Spleen (tissue), 13 donors: ENCODE measurements at places on chromosomes 6 and 20.

DNA sequence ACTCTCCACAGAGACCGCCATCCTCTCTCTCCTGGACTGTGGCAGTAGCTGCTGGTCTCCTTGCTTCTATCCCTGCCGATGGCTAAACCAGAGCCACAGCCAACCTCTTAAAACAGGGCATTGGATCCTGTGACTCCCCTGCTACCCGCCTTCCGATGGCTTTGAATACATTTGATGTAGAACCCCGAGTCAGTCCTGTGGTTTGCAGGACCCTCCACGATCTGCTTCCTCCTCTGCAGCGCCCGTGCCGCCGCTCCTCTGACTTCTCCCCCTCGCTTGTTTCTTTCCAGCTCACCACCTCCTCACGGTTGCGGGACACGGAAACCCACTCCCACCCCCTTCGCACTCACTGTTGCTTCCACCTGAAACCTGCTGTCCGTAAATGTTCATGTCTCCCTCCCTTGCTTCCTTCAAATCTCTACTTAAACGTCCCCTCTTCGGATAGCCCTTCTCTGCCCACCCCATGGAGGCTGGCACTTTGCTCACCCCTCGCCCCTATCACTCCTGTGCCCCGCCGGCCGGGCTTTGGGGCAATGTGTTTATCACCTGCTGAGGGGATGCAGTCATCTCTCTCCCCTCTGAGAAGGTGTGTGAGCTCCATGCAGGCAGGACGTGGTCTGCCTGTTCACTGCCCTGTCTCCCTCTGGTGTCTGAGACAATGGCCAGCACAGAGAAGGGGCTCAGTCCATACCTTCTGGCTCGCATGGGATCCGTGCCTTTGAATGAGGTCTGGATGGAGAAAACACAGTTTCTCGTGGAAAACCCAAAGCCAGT is 67.8 kb downstream of the GFOD1 start:
- no peak for DNase-seq

DNA sequence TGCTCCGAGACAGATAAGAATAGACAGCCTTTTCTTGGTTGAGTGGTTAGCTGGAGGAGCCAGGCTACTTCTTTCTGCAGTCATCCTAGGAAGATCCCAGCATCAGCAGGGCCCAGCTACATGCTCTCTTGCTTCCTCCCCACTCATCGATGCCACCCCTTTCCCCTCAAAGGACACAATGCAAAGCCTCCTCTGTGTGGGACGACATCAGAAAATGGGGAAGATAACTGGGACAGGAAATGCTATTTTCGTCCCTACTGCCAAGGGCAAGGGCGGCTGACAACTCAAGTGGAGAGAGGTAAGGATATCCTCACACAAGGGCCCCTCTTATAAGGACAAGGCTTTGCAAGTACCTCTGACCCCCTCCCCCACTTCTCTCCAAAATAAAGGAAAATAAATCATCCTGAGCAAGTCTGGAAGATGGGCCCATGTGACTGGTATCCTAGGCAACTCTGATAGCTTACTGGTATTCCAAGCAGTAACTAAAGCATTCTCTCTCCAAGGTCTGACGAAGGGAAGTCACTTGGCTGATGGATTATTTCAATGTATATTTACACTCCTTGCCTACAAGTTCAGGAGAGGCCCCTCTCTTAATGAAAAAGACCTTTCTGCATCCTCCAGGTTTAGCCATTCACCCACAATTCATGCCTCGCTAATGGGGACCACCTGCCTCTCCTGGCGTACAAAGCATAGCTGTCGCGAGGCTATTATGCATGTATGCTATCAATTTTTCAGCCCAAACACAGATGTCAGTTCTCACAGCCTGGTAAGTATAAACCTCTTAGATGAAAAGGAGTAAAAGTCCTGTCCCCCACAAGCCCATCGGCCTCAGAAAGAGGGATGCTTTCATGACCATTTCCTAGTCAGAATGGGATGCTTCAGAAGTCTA is 11.3 kb downstream of the ELMO2 start:
- no peak for DNase-seq

GRCh38 chr6:118708744-118709143 is 57.4 kb upstream of the CEP85L start:
- DNase-seq: no peak

DNA sequence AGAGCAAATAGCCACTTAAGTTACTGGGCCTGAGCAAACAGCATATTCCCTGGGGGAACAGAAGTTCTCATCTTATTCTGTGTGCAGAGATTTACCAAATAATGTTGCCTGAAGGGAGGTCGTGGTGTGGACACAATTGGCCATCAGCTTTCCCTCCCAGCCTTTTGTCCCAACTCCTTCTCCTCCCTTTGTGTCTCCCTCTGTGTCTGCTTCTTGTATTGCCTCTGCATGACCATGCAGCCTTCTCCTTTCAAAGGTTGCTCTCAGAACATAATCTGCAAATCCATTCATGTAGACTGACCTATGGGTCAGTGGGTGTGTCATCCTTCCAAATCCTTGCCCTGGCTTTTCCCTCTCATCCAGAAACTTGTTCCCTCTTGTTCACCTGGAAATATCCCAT is 150.3 kb upstream of the INSM1 start:
- DNase-seq: no peak
